ENCODE measurements at places on chromosomes 5 and 9. TPM values are rescaled to one million over a fixed set of nuclear protein-coding genes. Genes with fewer than 3 reads are reported as not detected.

Gene CA9
- total RNA-seq = not detected

Gene PCDHB8
- total RNA-seq = 4.5 TPM

Gene ST8SIA4
- 17.3 TPM for total RNA-seq

Gene SARDH
- 6.0 TPM for total RNA-seq

Gene ADAMTS2
- total RNA-seq = 25.3 TPM

Gene PCDHA9
- 0.45 TPM for total RNA-seq

Gene ADRA1B
- 1.6 TPM for total RNA-seq
